Posterior cingulate gyrus (tissue), 11 donors: ENCODE measurements at places on chromosomes 3 and 15.

DNA sequence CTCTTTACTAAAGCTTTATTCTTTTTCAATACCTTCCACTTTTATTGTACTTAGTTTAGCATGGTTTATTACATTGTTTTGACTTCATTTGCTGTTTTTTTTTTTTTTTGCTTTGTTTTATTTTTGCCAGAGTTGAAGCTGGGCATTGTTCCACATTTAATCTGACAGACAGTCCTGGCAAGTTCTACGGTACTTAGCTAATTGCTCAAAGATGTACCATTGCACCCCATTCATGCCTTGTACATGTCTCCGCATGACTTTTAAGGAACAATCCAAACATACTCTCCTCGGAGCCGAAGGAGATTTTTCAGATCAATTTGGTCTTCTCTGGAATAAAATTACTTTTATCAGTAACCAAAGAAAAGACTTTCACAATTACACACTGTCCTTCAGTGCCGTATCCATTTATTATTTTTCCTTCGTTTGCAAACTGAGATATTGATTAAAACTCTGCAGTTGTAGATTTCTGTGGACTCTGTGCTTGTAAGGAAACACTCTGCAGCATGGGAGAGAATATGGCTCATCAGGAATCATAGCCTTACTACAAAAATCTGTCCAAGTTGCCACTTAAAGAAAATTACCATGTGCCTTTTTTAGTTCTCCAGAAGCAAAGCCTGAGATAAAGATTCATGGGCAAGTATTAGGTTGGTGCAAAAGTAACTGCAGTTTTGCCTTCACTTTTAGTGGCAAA lies 952.0 kb downstream of the AGBL1 start:
- no peak for DNase-seq

GRCh38 chr3:145411605-145412004 lies 749.4 kb downstream of the PLOD2 start:
- DNase-seq = no peak

DNA sequence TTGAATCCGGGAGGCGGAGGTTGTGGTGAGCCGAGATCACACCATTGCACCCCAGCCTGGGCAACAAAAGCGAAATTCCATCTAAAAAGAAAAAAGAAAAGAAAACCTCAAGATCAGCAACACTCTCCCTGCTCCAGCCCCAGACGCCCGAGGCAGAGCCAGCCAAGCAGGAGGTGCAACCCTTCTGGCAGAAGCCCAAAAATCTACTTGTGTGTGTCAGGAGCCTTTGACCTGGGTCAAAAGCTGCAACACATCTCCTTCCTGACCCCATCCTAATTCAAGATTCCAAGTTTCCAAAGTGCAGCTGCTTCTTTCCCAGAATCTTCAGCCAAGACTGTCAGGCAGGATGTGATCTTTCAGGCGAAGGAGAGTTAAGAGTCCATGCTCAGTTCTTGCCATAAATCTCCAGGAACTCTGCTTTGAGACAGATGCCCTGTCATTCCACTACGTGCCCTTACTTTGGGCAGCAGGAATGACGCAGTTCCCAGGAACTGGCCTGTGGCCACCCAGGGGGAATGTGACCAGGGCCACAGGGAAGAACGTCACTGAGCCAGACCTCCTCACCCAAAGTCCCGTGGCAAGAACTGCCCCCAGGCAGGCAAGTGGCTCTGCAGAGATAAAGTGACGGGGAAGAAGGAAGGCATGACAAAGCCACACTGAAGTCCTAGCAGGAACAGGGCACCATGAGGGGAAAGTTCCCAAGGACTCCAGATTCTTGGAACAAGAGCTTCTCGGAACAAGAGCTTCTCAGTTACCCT lies 39.4 kb downstream of the SH3BP5 start:
- no peak for DNase-seq

GRCh38 chr3:49668861-49669260 lies 5.3 kb upstream of the APEH start:
- no peak for DNase-seq

DNA sequence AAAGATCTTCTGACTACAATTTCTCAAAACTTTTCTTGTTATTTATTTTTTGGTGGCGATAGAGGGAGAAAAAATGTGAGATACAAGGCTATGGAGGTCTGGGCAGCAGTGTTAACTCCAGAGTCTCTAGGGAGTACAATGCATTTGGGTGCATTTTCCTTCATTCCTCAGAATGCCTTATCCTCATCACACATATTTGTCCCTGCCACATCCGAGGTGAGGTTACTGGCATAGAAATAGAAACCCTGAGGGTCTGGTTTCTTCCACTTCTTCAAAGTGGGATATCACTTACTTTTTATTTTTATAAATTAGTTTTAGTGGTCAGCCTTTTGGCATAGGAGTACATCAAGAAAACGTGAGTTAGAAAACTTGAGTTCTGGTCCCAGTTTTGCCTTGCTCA lies 150.4 kb downstream of the TIGIT start:
- DNase-seq = no peak

GRCh38 chr3:136545664-136546268 lies 206.4 kb downstream of the STAG1 start:
- DNase-seq = no peak

DNA sequence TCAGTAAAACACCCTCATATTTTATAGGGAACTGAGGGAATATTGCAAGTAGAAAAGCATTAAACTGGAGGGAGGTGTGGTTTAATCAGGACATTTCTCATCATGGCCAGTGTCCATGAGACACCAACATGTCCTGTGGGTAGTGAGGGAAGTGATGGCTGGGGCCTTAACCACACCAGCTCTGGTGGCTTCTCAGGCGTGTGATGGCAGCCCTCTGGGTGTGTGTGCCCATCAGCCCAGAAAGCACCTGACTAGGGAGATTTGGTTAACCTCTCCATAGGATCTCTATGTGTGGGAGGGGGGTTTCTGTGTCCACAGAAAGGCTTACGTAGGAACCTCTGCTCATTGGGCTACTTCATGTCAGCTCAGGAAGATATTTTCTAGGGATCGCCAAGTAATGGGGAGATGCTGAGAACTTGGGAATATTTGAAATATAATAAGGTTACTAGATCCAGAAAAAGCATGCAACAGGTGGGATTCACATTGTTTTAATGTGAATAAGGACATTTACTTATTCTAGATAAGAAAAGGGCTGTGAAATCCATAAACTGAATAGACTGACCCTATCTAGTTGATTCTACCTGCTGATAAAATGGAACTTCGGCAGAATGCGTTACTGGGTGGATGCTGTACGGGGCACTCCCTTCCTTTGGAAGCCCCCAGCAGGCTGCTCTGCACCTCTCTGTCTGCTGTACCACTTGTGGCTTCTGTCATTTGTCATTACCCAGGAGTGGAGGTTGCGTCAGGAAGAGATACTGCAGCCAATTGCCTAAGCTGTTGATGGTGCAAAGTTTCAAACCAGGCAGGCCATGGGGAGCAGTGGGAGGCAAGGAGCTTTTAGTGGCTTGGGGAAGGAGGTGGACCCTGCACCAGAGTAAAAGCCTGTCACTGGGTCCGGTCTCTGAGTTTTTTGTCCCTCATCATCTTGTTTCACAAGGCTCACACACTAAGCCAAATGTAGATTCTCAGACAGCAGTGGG lies 21.5 kb downstream of the PDHB start:
- DNase-seq = no peak

- no peak for DNase-seq
These were observed 32.3 kb downstream of the VGLL4 start for GRCh38 chr3:11611341-11611799.

- DNase-seq = no peak
These were observed 4.5 kb upstream of the IL17RC start for GRCh38 chr3:9912294-9912935.

DNA sequence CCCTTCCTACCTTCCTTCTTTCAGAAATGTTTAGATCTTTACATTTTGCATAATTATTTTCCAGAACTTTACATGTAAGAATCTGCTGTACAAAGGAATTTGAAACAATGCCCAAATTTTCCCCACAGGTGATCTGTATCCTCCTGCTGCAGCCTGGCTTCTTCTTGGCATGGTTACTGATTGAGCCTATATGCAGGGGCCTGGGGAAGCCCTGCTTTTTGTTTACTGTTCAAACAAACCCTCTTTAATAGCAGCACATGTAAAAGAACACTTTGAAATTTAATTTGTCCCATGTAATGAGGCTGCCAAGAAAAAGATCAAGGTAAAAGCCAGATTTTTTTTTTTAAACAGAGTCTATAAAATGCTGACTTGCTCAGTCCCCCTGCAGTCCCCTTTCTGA lies 432.2 kb downstream of the TUSC7 start:
- DNase-seq = no peak

DNA sequence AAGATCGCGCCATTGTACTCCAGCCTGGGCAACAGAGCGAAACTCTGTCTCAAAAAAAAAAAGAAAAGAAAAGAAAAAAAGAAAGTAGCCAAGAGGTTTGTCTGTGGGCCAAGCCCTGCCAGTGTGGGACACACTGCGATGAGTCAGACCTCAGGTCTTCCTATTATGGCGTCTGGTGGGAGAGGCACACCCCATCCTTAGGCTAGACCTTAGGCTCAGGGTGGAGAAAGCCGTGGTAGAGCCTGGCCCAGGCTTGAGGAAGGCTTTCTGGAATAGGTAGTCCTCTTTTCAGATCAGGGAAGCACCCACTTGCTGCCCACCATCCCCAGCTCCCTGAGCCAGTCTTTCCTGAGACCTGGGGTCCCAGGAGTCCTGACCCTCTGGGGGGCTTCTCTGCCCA lies 6.0 kb downstream of the HEMK1 start:
- DNase-seq = no peak

DNA sequence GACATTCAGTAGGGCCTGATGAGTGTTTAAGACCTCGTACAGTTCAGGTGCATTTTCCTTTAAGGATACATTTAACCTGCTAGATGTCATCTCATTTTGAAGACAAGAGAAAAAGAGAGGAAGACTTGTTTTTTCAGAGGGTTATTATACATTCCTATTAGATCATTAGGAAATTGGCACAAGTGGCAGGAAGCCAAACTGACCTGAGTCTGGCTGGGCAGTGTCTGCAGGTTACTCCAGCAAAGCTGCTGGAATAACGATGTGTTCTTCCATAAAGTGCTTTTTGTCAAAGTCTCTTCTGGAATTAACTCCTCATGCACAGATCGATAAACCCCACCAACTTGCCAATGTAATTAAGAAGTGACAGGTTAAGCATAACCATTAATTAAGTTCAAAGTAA lies 396.4 kb upstream of the TPRG1 start:
- DNase-seq = no peak

- DNase-seq = peak; percentile 95
These were observed at the start of gene ZBTB38 for GRCh38 chr3:141368062-141368924. TSS of gene ZBTB38 (plus strand) at chr3:141368504. CDS start at chr3:141442389, 73,885 bp downstream.

DNA sequence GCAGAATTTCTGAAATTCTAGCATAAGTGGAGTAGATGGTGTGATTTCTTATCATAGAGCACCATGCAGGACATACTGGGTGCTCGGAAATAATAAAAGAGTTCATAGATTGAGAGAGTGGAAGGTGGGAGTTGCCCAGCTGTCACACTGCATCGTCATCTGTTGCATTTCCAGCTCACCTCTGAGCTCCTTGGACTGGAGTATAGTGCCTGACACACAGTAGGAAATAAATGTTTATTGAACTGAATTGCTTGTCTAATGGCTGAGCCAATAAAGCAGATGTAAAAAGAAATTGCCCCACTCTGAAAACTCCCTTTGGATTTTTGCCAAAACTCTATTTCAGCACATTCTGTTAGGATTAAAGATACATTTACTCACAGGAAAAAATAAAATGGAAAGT lies 108.9 kb upstream of the UBE2E1 start:
- no peak for DNase-seq

DNA sequence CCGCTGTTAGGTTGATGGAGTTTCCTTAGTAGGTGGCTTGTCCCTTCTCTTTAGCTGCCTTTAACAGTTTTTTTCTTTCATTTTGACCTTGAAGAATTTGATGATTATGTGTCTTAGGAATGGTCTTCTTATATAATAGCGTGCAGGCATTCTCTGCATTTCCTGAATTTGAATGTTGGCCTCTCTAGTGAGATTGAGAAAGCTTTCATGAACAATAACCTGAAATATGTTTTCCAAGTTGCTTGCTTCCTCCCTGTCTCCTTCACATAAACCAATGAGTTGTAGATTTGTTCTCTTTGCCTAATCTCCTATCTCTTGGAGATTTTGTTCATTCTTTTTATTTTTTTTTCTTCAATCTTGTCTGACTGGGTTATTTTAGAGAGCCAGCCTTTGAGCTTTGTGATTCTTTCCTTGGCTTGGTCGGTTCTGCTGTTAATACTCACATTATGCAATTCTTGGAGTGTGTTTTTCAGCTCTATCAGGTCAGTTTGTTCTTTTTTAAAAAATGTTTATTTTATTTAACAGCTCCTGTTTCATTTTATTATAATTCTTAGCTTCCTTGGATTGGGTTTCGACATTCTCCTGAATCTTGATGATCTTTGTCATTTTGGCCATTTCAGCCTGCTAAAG lies 627.9 kb downstream of the SI start:
- DNase-seq = no peak

- DNase-seq = no peak
These were observed 25.3 kb downstream of the SLC30A4 start for GRCh38 chr15:45497261-45497660.

GRCh38 chr3:194322678-194323211 lies 28.4 kb downstream of the CPN2 start:
- no peak for DNase-seq

- no peak for DNase-seq
These were observed 36.9 kb downstream of the NR1D2 start for GRCh38 chr3:23981955-23982354.

DNA sequence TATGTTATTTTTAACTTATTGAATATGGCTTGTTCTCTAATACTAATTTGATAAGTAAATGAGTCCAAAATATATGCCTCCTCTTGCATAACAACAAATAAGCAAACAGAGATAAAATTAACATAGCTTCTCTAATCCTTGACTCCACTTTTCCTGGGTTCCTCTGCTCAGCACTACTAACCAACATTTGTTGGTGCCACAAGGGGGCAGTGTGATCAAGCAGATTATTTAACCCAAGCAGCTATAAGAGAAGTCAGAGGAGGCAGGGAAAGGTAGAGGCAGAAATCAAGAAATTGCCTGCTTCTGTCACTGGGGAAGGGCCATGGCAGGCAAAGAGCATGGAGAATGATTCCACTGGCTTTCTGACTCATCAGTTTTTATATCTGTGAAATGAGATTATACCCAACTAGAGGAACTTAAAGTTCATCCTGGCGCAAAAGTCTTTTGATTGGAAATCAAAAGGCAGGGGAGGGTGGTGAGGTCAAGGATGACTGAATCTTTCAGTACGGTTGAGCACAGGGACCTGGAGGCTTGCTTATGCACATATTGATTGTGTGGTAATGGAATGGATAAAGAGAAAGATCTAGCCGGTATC lies 152.2 kb downstream of the IGSF11 start:
- peak; percentile 82 for DNase-seq

DNA sequence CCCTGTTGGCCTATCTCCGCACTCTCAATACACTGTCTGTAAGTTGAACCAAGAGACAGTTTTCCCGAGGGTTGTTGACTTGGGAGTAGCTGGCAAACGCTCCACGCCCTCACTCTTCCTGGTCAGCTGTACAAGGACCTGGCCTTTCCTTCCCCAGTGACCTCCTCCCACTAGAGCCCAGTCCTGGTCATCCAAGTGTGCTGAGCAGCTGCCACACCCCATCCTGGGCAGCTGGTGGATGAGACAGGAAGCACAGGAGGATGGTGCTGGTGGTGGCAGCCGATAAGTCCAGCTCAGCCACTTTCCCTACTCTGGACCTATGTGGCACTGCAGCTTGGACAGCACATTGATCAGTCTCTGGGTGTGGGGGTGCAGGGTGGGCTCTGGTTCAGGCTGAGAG lies 19.8 kb downstream of the PFKFB4 start:
- no peak for DNase-seq

GRCh38 chr3:81198756-81199155 lies 562.7 kb downstream of the GBE1 start:
- DNase-seq = no peak
